K562 (cell line): ENCODE measurements at places on chromosomes 3 and 15. TPM values are rescaled to one million over a fixed set of nuclear protein-coding genes. Genes with fewer than 3 reads are reported as not detected.

- no peaks in the 10 kb centered on the region; the same call in 1 of the 2 replicates for H3K4me1 ChIP-seq
- H3K4me3 ChIP-seq, result no peak overlapping the region
- H3K27ac ChIP-seq, result no peak overlapping the region
- no peak for DNase-seq
- H3K36me3 ChIP-seq, result no peaks in the 10 kb centered on the region
These were observed 1.9 kb downstream of the COL8A1 start for GRCh38 chr3:99640214-99640851.

- H3K4me1 ChIP-seq, result no peaks in the 10 kb centered on the region
- no peak for DNase-seq
- no peak overlapping the region for H3K27ac ChIP-seq
These were observed 229.5 kb downstream of the CHL1 start for GRCh38 chr3:426072-426471.

GRCh38 chr3:24886501-24886900, 391.9 kb upstream of the THRB start:
- H3K27ac ChIP-seq, result no peak overlapping the region
- no peaks in the 10 kb centered on the region for H3K27me3 ChIP-seq
- H3K36me3 ChIP-seq, result no peaks in the 10 kb centered on the region
- H3K4me3 ChIP-seq, result no peak overlapping the region
- no peak for DNase-seq

DNA sequence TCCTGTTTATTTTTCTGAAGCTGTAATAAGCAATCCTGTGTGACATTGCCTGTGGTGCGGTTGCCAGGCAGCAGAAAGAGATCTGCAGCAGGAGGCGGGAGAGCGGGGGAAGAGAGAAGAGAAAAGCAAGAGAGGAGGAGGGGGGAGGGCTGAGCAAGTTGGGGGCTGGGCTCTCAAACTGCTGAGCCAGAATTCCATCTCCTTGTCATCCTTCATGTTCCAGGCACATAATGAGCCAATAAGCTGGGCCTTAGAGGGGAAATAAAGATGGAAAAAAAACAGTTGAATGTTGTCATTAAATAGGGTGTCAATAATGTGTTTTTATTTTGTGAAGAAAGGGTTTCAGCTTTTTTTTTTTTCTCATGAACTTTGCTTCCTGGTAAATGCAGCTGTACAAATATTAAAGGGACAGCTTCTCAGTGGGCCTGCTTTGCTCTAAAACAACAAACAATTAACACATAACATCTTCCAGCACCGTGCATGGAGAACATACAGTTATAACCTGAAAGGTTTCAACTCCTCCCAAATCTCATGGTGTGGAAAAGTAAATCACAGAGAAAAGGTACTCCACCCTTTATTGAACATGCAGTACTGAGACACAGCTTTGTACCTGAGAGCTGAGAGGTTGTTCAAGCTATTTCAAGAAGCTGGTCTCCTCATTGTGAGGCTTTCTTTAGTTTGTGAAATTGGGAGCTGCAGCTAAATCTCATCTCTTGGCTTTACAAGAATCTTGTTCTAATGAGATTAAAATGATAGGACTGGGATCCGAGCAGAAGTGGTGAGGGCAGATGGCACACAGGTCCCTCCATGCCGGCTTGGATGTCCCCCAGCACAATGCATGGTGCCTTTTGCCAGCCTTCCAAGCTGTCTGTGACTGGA, 451.1 kb upstream of the KCNMB2 start:
- no peak for DNase-seq
- H3K27me3 ChIP-seq, result no peaks in the 10 kb centered on the region
- no peaks in the 10 kb centered on the region for H3K36me3 ChIP-seq
- no peaks in the 10 kb centered on the region for H3K4me1 ChIP-seq
- no peak overlapping the region for H3K27ac ChIP-seq

DNA sequence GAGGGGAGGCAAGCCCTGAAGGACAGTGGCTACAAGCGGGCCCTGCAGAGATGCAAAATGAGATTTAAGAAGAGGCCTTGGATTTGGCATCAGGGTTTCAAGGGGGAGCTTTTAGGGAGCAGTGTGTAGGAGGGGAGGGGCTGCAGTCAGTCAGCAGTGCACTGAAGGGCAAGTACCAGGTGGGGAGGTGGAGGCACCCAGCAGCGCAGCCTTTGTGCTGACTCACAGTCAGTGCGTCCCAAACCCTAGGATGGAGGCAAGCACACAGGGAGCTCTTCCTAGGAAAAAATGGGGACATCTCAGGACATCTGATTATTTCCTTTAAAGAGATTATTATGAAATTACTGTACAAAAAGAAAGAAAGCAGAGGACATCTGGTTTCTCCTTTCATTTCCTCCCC, 80.0 kb downstream of the AAGAB start:
- H3K4me1 ChIP-seq, result peaks cover 9% of the 10 kb centered on the region
- no peak overlapping the region for H3K4me3 ChIP-seq
- no peak for DNase-seq
- H3K27me3 ChIP-seq, result no peaks in the 10 kb centered on the region

The CCR9 gene
- not detected in 2 replicates for total RNA-seq

GRCh38 chr3:52593103-52593502, 56.7 kb downstream of the UQCC5 start:
- H3K4me3 ChIP-seq, result no peak overlapping the region
- no peak overlapping the region for H3K27ac ChIP-seq
- no peak for DNase-seq
- peaks cover 9% of the 10 kb centered on the region for H3K36me3 ChIP-seq
- no peaks in the 10 kb centered on the region for H3K4me1 ChIP-seq

The TNNC1 gene
- total RNA-seq, result 0.47 TPM in 1 of 2 replicates, not detected in the other

The PIF1 gene
- total RNA-seq, result 16.8 and 21.7 TPM in 2 replicates

The ATP8B4 gene
- 0.51 and 0.69 TPM in 2 replicates for total RNA-seq

DNA sequence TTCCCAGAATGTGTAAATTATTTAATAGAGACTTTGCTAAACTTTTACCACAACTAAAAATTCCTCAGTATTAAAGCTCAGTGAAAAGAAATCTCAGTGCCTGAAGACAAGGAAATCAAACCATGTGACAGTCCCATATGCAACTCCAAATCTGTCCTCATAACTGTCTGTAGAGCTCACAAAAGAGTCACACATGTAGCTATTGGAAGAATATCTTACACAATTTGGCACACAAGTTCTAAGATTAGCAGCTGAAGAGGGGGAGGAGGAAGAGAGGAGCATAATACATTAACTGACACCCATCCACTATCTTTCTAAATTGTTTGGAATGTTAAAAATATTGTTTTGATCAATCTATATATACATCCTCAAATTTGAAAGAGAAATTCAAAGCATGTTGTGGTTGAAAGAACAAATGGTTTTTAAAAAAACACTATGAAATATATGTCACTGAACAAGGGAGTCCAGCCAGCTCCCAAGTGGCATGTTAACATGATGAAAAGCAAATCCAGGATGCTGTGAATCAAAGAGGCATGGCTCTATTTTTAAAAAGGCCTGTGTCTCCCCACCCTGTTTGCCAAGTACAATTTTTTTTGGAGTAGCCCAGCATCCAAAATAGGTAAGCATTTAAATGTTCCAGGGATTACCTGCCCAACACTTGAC, 126.3 kb upstream of the NANOGP8 start:
- H3K36me3 ChIP-seq, result no peaks in the 10 kb centered on the region
- no peak for DNase-seq
- no peaks in the 10 kb centered on the region for H3K4me1 ChIP-seq
- H3K27ac ChIP-seq, result no peak overlapping the region

DNA sequence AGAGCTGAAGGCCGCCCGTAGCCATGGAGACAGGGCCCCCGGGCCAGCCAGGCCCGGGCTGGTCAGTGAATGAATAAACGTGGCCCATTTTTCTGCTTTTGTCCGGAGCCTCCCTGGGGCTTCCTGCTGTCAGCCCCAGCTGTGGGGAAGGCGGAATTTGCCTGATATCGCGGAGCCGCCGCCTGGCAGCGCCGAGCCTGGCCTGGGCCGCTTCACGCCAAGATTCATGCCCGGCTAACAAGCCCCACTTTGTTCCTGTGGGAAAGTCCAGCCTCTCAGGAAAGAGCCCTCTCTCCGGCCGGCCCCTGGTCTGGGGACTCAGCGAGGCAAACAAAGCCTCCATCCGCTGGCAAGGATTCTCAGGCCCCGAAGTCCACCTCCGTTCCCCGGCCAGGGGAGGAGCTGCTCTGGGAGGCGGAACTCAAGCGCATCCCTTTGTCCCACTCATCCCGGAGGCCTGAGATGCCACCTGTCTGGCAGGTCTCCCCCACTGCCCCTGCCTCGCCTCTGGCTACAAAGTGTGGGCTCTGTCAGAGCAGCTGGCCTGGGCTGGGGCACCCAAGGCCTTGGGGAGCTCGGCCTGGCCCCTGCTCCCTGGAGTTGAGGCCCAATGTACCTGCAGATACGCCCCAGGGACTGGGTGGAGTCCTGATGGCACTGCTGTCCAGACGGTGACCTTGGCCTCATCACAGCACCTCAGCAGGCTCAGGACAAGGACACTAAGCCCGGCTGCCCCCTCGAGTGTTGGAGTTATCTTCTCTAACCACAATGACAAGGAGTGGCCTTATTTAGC, 51.6 kb upstream of the SLC6A11 start:
- H3K36me3 ChIP-seq, result no peaks in the 10 kb centered on the region
- H3K4me3 ChIP-seq, result no peak overlapping the region
- peaks cover 2% of the 10 kb centered on the region; the same call in 1 of the 3 replicates for H3K27me3 ChIP-seq
- H3K4me1 ChIP-seq, result peaks cover 7% of the 10 kb centered on the region; the same call in 1 of the 2 replicates
- DNase-seq, result no peak

The PLA1A gene
- not detected in 2 replicates for total RNA-seq

DNA sequence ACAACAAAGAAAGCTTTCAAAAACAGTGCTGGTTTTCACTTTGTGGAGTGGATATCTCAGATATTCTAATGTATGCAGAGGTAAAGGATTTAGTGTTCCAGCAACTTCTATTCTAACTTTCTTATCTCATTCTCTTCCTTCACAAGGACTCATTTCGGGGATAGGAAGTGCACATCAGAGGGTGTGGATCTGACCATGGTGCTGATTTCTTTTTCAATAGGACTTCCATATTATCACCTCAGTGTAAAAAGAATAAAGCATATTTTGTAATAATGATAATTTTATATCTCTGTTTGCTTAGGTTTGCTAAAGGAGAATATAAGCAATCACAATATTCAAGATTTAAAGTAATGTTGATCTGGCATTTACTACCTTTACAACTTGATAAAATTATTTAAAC, 12.5 kb upstream of the CADM2 start:
- no peak for DNase-seq
- no peak overlapping the region for H3K4me3 ChIP-seq
- H3K27me3 ChIP-seq, result no peaks in the 10 kb centered on the region
- no peaks in the 10 kb centered on the region for H3K4me1 ChIP-seq
